Stimulated activated CD4-positive, alpha-beta T cell treated with anti-CD3 and anti-CD28 coated beads, Interleukin-1b, Interleukin-23, amount 100 ng/mL, for 1 hour (primary cell): ENCODE measurements at places on chromosomes 7 and 10.

GRCh38 chr7:81439591-81439990 is 330.3 kb downstream of the HGF start:
- DNase-seq: no peak

- no peak for DNase-seq
Measured at GRCh38 chr10:127291329-127291728, 94.9 kb upstream of the INSYN2A start.

GRCh38 chr10:97333601-97334369 is 744 bp downstream of the FRAT2 start:
- DNase-seq: no peak

DNA sequence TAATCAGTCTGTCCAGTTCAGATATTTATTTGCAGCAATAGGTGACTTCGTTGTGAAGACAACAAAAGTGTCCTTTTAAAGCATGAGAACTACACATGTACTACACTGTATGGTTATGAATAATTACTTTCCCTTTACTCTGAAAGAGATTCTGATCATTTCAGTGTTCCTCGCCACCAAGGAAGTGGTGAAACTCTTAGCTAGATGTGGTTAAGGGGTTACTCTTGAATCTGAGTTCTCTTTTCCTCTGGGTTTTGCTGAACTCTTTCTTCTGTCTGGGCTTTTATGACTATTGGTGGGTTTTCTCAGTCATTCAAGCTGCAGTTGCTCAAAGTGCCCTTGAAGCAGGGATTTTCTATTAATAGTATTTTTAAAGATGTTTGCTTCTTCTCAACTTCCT is 127.9 kb upstream of the SEM1 start:
- DNase-seq: no peak

- DNase-seq: no peak
Measured at GRCh38 chr7:4840079-4840501, 21.7 kb downstream of the PAPOLB start.

DNA sequence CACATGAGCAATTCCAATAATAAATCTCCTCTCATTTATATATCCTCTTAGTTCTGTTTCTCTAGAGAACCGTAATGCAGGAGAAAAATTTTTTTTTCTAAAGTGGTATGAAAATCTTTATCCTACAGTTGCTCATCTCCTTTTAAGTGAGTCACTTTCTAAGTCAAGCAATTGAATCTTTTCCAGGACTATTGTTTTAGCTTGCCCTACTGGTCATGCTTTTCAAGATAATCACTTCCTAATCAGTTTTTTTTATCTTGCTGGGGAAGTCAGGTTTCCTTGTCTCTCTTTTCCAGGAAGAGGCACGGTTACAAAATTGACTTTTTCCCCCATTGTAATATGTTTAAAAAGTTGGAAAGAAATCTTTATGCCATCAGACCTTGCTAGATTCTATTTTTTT is 44.0 kb downstream of the INPP5F start:
- DNase-seq: no peak

- DNase-seq: no peak
Measured at GRCh38 chr7:8480527-8480926, 47.1 kb downstream of the NXPH1 start.

DNA sequence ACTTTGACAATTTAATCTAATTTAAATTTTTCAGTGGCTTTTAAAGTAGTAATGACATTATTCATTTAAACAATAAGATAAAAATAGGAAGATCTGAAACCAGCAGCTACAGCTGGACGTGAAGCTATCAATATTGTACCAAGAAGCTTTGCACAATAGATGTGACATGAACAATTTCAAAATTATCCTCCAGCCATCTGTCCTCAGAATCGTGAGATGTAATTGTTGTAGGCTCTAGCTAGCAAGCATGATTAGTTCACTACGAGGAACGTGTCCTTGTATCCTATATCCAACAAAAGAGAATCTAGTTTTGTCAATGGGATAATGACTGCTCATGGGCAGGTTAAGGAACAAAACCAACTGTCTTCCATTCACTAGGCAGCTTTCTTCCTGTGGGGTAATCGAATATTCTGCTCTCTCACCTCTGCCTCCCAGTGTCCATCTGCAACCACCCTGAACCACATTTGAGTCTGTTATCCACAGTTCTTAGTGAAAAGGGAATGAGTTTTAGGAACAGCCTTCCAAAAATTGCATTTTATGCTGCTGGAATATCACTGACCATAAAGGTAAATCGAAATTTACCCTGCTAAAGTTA is 247.3 kb downstream of the PARD3 start:
- DNase-seq: no peak

- DNase-seq: no peak
Measured at GRCh38 chr7:148581624-148582023, 8.9 kb upstream of the C7orf33 start.
